ENCODE measurements at places on chromosomes 2 and 18. TPM values are rescaled to one million over a fixed set of nuclear protein-coding genes. Genes with fewer than 3 reads are reported as not detected.

CROCC2 gene
- under 0.01 TPM for total RNA-seq

PLA2R1 gene
- total RNA-seq: 14.9 TPM

RNF149 gene
- 58.1 TPM for total RNA-seq

- DNase-seq: peak; percentile 84
These were observed 46.0 kb upstream of the PAX8 start for GRCh38 chr2:113324684-113325160.

DNA sequence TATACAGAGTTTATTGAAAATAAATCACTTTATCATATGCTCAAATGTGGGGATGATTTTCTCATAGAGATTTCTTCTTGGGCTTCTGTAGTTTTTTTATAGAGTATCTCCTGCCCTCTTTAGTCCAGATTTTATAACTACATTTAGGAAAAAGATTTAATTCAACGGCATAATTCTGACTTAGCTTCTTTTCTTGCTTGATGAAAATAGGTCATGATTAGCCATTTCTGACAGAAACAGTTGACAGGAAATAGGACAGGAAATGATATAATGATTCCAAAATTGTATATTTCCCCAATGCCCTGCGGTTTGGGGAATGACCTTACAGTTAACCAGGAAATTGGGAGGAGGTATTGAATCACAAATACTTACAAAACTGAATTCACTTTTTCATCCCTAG is 1531.9 kb upstream of the ACVR2A start:
- peak; percentile 58 for DNase-seq

MYO5B gene
- not detected for total RNA-seq
